ENCODE measurements at places on chromosomes 13 and 19. TPM values are rescaled to one million over a fixed set of nuclear protein-coding genes. Genes with fewer than 3 reads are reported as not detected.
A peak's percentile ranks its signal among the peaks of the same experiment; 100 is the strongest.

GRCh38 chr13:40228496-40228895 lies 437.9 kb downstream of the FOXO1 start:
- no peak for DNase-seq

DNA sequence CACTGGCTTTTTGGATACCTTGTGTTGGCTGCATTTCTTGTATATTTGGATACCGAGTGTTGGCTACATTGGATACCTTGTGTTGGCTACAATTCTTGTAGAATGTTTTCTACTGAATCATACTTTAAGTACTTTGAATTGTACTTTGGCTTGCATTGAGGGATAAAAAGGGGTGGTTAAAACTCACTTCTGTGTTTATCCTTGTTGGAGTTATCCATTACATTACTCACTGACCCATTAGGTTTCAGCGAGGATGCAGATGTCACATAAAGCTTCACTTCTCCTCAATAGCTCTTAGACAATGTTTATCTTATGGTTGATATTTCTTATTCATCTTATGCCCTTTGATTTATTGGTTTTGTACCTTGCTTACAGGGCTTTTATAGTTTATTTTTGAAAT lies 43.1 kb downstream of the PDS5B start:
- no peak for DNase-seq

DNA sequence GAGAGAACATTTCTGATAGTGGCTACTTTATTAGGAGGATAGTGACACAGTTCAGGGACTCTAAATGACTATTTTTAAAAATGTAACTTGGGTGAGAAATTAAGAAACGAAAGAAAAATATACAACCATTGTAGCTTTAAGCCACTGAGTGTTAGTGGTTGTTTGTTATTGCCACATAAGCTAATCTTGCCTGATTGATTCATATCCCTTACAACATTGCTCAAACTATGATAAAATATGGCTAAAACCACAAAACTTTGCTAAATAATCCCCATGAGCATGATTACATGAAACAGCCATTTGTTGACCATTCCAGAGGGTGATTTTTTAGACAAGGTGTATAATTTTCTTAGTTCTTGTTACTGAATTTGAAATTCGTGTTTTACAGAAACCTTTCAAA lies 343.4 kb downstream of the SLITRK5 start:
- DNase-seq = no peak

DNA sequence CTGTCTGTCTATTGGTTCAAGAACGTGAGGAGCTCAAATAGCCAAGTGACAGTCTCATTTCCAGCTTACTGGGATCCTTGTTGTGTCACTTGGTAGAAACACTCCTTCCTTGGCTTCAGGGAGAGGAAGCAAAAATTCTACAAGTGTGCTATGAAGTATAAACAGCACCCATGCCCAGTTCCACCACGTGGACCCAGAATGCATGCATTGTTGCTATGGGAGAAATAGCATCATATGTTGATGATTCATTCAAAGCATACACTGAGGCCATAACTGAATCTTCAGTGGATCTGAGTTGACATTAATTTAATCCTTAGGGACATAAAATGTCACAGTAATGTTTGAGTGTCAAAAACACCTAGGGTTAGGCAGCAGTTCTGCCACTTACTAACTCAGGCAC lies 199.0 kb upstream of the RXFP2 start:
- no peak for DNase-seq

DNA sequence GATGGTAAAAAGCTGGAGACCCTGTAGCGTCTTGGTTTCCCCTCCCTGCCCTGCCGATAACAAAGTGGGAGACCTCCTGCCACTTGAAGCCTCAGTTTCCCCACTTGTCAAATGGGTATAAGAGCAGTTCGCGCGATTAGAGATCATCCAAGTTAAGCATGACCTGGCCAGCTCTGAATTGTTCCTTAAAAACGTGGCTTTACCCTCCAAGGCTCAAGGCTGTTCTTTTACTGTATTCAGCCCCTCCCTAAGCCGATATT lies 421 bp downstream of the TNPO2 start:
- DNase-seq = no peak

- DNase-seq = peak; percentile 43
These were observed at the start of gene NFIX for GRCh38 chr19:12994701-12995595. NFIX (plus strand) TSS chr19:12995475; CDS start chr19:12995838, 363 bp downstream.

NCR1 gene
- not detected for total RNA-seq

- no peak for DNase-seq
These were observed 20.3 kb downstream of the LYL1 start for GRCh38 chr19:13082192-13083007.

NCAN gene
- 0.36 TPM for total RNA-seq

GRCh38 chr13:112690283-112690929 lies 568 bp downstream of the ATP11A start:
- DNase-seq = peak; percentile 36

FCER2 gene
- not detected for total RNA-seq

HSPB6 gene
- total RNA-seq = 0.33 TPM

- no peak for DNase-seq
These were observed 52.4 kb downstream of the TNFSF11 start for GRCh38 chr13:42626176-42626860.

DNA sequence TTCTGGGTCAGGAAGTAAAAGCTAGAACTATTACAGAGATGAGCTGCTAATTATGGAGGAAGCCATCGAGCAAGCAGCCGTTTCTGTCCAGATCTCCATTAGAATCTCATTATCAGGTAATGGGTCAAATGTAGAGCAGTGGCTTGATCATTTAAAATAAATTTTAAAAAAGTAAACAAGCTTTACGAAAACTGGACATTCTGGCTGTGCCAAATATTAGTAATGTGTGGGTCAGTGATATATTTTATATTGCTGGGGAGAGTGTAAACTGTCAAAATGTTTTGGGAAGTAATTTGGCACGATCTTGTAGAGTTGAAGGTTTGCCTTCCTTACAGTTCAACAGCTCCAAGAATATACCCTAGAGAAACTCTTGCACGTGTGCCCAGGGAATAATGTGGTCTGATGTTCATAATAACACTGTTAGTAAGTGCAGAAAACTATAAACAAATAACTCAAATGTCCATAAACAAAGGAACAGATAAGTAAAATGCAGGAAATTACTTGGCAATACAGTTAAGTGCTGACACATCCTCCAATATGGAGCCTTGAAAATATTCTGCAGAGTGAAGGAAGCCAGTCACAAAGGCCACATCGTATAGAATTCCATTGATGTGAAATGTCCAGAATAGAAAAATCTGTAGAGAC lies 127.2 kb upstream of the UBL3 start:
- no peak for DNase-seq

DNA sequence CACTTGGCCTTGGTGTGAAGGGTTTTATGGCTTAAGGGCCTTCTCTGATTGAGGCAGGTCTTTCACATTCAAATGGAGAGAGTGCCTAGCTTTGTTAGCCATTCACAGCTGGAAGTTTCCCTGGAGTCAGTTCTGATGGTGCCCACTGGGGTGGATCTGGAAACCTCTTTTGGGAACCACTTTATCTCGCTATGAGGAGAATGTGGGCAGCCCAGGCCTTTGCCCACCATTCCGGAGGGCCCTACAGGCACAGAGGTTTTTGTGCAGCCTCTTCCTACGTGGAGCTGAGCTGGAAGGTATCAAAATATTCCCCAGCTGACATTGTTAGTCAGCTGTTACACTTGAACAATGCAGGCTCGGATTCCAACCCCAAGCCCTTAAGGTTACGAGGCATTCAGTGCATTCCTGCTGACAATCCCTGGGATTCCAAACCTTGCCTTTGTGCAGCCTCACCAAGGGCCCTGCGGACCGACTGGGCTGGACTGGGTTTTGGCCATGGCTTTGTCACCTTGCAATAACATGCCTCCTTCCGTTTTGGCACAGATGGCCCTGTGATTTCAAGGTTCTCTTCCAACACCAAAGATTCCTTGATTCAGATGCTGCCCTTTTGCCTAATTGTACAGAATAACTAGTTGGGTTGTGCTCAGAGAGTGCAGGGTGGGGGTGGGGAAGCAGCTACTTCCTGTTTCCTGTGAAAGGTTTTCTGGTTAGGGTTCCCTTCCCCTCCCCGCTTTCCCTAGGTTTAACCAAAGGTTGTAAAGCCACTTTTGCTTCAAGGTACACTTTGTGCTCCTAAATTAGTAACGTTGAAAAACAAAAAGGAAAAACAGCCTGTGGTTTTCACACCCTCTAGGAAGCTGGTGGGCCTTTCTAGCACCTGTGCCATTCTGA lies 27.0 kb downstream of the SAE1 start:
- peak; percentile 11 for DNase-seq

- DNase-seq = no peak
These were observed 113.2 kb downstream of the MYCBP2 start for GRCh38 chr13:77213644-77214043.

DNA sequence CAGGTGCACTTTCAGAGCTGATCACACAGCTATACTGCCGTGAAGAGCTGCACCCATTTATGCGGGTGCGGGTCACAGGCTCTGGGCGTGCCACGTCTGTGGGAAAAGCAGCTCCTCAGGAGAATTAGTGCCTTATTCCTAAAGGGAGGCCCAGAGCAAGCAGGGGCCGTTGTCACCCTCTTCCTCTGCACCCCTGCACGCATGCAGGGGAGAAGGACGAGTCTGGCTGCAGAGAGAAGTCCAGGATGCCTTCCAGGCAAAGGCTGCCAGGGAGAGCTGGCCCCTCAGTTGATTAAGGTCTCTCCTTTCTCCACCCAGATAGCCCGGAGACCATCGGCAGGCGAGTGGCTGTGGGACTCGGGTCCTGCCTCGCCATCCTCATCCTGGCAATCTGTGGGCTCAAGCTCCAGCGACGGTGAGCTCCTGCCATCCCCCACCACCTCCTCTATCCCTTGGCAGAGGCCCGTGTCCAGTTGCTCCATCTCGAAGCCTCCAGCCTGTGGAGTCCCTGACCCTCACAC lies 3.1 kb upstream of the FFAR1 start:
- no peak for DNase-seq

DNA sequence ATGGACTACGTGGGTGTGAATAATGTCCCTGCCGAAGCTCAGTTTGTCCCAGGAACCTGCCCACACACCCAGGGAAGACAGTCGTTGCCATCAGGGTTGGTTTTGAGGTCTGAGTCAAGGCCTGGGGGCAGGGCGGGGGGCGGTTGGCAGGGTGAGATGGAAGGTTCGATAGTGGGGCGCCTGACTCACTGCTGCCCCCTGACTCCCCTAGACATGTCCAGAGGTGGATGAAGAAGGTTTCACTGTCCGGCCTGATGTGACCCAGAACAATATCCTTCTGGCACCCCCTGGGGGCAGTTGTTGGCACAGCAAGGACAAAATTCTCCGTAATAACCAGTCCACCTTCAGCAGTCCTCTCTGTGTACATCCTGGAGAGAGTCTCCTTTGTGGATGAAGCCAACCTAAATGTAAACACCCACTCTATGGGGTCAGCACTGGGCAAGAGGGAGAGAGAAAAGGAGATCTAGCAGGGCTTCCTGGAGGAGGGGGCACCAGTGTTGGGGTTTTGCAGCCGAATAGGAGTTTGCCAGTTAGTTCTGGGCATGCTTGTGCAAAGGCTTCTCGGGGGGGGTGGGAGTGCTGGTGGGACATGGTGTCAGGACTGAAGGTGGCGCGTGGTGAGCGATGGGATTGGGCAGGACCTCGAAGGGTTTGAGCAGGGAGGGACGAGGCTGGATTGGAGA lies 19.6 kb upstream of the B3GNT3 start:
- peak; percentile 57 for DNase-seq

DNA sequence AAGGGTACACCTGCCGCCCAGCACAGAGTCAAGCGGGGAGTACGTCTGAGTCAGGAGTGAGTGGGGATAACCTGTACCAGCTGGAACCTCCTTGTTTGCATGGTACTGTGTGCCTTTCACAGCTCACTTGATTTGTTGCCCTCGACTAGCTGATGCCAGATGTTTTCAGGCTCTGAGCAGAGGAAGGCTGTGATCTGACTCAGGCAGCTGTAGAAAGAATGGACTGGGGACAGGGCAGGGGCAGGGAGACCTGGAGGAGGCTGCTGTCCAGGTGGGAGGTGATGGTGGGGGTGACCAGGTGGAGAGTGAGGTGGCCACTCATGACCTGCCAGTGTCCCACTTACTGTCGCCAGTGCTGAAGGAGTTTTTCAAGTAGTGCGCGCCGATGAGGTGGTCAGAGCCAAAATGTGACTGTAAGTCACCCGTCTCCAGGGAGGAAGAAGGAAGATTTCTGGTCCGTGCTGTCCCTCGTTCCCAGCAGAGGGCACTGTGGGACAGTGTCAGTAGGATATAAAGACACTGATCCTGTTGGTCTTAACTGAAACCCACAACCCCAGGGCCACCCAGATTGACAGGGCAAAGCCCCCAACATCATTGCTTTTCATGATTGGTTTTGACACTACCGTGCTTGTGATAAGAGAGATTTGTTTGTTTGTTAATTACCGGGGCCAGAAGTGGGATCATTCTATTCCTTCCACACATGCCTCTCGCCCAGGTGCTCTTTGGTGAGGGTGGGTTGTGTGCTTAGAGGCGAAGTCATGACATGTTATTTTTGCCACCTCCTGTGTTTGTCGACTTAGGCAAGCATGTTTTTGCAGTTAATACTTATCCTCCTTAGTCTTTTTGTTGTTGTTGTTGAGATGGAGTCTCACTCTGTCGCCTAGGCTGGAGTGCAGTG lies 128.4 kb downstream of the DPF1 start:
- DNase-seq = peak; percentile 39

DNA sequence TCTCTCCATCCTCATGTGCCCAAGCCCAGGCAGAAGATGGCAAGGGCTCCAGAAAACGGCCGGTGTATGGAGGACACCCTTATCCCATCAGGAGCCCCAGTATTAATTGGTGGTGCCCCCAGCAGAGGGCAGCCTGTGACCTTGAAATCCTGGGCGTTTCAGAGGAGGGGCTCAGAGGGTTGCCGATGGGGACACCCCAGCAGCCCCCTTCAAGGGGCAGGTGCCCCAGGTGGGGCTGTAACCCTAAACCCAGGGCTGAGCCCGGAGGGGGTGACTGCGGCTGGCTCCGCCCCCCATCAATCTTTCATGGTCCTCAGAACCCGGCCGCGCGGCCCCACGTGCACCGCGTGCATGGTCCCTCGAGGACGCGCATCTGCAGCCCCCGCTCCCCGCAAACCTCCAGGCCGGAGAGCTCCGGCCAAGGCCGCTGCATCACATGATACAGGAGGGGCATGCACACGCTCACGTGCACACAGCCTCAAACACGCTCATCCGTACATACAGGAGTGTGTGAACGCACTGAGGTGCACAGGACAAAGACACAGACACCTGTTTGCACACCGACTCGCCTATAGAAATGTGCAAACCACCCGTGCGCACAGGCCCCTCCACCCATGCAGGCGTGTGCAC lies 949 bp downstream of the RAB3A start:
- no peak for DNase-seq

DNA sequence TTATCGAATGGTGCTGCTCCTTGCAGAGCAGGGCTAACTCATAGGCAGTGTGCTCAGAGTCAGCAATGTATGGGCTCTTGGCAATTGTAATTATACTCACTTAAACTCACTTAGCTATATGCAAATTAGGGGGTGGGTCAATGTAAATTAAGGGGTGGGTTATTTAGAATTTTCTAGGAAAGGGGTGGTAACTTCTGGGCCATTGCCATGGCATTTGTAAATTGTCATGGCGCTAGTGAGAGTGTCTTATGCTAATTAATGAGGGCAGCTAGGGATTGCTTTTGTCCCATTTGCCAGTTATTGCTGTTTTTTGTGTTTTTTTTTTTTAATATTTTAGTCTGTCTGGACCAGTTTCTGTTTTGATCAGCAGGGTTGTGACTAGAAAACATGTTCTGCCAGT lies 68.4 kb downstream of the DIAPH3 start:
- no peak for DNase-seq

TARM1 gene
- not detected for total RNA-seq

KCNC3 gene
- 23.6 TPM for total RNA-seq

- no peak for DNase-seq
These were observed 11.3 kb downstream of the ZFR2 start for GRCh38 chr19:3857449-3858003.
